ENCODE measurements at places on chromosomes 11 and 22. TPM values are rescaled to one million over a fixed set of nuclear protein-coding genes. Genes with fewer than 3 reads are reported as not detected.
A peak's percentile ranks its signal among the peaks of the same experiment; 100 is the strongest.

GRCh38 chr22:44192098-44192815 is 11.5 kb downstream of the PARVG start:
- no peak overlapping the region for H3K27ac ChIP-seq
- no peaks in the 10 kb centered on the region for H3K27me3 ChIP-seq
- DNase-seq, result peak; percentile 89
- H3K36me3 ChIP-seq, result no peaks in the 10 kb centered on the region
- H3K4me3 ChIP-seq, result no peak overlapping the region

DNA sequence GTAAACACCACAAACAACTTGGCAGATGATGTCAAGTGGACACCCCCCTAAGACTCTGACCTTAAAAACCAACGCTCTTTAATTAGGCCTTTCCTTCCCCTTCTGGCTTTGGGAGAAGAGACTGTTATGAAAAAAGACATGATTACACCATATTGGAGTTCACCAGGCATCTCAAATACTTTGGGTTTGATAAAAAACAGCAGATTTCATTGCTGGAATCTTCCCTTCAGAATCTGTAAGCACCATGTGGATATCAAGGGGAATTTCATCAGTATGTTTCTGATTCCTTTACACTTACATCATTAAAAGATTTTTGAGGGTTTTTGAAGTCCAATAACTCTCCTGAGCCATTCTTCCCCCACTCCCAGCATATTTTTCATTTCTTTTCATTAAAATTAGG is 85.6 kb downstream of the KIRREL3 start:
- H3K27ac ChIP-seq, result no peak overlapping the region
- no peaks in the 10 kb centered on the region for H3K4me1 ChIP-seq
- DNase-seq, result no peak
- H3K36me3 ChIP-seq, result no peaks in the 10 kb centered on the region
- no peaks in the 10 kb centered on the region for H3K27me3 ChIP-seq

DNA sequence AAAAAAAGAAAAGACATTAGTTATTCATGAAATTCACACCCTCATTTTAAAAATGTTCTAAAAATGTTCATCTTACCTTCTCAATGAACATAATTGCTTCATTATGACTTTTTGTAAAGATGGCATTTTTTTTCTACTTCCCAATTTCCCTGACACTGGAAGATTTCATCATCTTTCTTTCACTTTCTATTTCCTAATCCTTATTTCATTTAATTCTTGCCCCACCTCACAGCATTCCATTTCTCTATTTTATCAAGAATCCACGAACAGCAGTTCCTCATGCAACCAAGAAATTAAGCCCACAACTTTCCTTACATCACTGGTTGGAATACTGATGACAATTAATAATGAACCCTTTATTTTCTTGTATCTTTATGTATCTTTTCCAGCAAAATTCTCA is 1.9 kb downstream of the PATL1 start:
- H3K36me3 ChIP-seq, result peaks cover 41% of the 10 kb centered on the region
- peak overlapping the region; percentile 88 for H3K4me3 ChIP-seq
- no peaks in the 10 kb centered on the region for H3K27me3 ChIP-seq
- H3K27ac ChIP-seq, result no peak overlapping the region
- DNase-seq, result no peak
- peaks cover 3% of the 10 kb centered on the region for H3K4me1 ChIP-seq

DNA sequence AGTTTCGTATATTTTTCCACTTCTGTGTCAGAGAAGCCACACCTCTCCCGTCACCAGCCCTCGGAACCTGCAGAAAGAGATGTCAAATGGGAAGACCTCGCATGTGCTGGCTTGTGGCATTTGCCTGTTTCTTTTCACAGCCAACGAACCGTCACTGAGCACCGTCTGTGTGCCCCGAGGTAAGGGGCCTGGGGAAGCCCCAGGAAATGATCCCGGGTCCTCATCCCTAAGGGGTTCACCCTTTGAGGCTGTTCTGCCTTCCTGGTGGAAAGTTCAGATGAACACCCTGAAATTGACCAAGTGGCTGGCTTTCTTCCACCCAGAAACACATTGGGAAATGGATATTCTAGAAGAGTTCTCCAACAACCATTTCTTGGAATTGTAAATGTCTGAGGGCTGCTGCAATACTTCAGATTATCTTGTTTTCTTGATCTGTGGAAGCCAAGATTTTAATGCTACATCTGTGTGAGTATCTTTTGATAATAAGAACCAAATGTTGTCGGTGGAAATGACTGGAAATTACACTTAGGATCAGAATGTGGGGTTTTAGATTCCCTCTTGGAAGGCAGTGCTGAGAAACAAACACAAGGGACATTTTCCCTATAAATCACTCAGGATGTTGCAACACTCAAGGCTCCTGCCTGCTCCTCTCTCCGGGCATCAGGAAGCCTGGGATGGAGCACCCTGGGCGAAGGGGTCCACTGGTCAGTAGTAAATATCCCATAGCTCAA is 37.6 kb downstream of the RIBC2 start:
- H3K4me3 ChIP-seq, result no peak overlapping the region
- no peak overlapping the region for H3K27ac ChIP-seq
- no peaks in the 10 kb centered on the region for H3K27me3 ChIP-seq

Gene C11orf87
- 0.11 TPM for total RNA-seq

- DNase-seq, result no peak
- no peaks in the 10 kb centered on the region for H3K36me3 ChIP-seq
- H3K4me1 ChIP-seq, result peaks cover 5% of the 10 kb centered on the region
Measured at GRCh38 chr11:15258433-15259165, 143.9 kb downstream of the INSC start.

DNA sequence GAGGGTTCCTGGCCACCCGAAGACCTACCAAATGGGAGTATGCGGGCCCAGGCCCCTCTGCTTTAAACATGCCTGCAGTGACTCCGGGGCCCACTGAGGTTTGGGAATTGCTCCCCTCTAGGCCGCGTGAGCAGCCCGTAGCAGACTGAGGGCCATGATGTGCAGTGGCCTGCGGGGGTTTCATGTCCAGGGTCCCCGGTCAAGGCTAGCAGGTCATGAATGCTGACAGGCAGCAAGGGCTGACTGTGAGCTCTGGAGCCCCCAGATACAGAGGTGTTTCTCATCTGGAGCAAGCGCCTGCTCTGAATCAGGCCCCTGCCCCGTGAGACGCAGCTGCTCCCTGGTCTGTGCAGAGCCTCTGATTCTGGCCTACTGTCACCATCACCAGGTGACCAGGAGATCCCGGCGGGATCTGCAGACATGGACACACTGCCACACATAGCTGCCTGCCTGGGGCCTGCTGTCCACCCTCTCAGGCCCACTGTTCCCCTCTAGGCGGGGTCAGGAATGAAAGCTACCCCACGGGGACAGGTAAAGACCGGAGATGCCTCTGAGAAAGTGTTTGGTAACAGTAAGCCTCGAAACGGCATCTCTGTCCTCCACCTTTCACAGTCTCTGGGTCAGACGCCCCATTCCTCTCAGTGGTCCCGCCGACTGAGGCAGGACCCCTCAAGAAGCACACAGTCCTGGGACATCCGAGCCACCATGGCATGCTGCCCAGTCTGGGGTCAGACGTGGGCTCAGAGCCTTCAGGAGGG is 73.3 kb downstream of the PARVB start:
- H3K4me1 ChIP-seq, result no peaks in the 10 kb centered on the region
- no peak overlapping the region for H3K27ac ChIP-seq
- H3K27me3 ChIP-seq, result no peaks in the 10 kb centered on the region
- no peak for DNase-seq
- peaks cover 4% of the 10 kb centered on the region for H3K36me3 ChIP-seq
- no peak overlapping the region for H3K4me3 ChIP-seq

DNA sequence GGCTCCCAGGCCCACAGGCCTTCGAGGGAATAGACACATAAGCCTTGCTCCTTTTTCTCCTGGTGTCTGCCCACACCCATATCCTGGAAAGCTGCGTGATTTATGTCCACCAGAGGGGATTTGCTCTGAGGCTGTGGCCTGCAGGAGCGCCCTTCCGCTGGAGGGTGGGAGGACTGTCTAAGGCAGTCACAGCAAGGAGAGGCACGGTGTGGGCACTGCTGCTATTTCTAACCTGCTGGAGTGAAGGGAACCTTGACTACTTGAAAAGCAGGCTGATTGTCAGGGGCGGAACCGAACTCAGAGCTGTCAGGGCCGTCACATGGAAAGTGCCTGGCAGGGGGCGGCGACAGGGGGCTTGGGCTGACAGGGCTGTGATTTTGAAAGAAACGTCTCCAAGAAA is 3.7 kb downstream of the UPB1 start:
- no peak for DNase-seq
- no peak overlapping the region for H3K4me3 ChIP-seq
- 0 out of 2 replicates have a peak, but pooled peaks cover 4% of the 10 kb centered on the region for H3K36me3 ChIP-seq
- no peak overlapping the region for H3K27ac ChIP-seq

Gene APOA1
- 0.79 TPM for total RNA-seq

- H3K4me1 ChIP-seq, result no peaks in the 10 kb centered on the region
- H3K36me3 ChIP-seq, result no peaks in the 10 kb centered on the region
- no peak overlapping the region for H3K4me3 ChIP-seq
- H3K27me3 ChIP-seq, result no peaks in the 10 kb centered on the region
- DNase-seq, result no peak
Measured at GRCh38 chr11:91263496-91264365, 960.9 kb upstream of the FAT3 start.

DNA sequence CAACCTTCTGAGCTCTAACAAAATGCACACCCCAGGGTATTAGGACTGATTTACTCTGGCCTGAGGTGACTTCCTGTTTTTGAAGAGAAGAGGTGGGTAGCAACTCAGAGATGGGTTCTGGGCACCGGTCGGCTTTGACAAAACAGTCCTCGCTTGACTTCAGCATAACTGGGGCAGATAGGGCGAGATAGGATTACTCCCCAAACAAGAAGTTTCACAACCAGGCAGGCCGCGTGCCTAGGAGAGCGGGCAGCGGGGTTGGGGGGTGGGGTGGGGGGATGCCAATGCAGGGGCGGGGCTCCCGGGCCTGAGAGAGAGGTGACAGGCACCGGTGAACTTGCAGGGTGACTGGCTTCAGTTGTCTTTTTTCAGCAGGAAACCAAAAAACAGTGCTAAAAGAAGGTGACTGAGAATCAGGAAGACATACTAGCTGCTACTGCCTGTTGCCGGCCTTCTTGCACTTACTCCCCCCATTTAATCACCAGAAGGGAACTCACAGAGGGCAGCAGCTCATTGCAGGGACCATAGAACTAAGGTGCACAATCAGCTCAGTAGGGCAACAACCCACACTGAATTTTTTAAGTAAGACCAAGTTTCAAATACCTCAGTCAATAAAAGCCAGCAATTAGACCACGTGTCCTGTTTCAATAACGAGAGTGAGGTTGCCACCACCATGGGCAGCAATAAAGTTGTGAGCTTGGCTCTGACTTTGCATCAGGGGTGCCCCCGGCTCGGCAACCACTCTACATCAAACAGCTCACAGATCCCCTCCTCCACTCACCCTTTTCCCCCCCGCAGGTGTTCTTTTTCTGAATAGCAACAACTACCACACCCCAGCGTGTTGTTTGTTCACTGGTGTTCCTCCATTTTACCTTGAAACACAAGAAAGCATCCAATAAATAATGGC is 37.2 kb upstream of the ETS1 start:
- H3K4me3 ChIP-seq, result no peak overlapping the region
- H3K4me1 ChIP-seq, result peaks cover 2% of the 10 kb centered on the region
- no peaks in the 10 kb centered on the region for H3K36me3 ChIP-seq
- no peak overlapping the region for H3K27ac ChIP-seq
- DNase-seq, result no peak

DNA sequence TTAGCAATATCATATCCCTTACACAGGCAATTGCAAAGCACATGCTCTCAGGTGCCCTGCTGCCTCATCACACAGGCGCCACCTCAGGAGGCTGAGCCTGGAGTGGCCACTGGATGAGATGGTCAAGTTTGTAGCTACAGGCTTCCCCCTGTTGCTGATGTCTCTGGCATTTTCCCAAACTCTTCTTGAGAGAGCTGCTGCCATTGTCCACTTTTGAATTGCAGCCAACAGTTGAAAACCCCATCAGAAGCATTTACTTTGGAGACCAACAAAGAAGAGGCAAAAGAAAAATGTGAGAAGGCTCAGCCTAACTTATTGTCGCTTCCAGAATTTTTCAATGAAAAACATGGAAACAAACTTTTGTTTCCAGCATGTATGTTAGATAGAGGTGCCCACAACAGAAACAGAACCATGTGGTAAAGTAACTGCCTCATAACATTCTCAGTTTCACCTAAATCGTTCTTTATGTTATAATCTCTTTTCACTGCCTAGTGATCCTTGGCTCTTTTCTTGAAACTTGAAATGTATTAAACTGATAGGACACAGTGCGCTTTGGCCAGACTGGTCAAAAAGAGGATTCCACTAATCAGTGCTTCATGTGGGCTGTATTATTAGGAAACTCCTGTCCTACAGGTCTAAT is 47.6 kb upstream of the OR8B8 start:
- H3K36me3 ChIP-seq, result no peaks in the 10 kb centered on the region
- no peaks in the 10 kb centered on the region for H3K27me3 ChIP-seq
- H3K27ac ChIP-seq, result no peak overlapping the region
- H3K4me1 ChIP-seq, result no peaks in the 10 kb centered on the region
- H3K4me3 ChIP-seq, result no peak overlapping the region
- DNase-seq, result no peak

Gene APOL3
- 0.13 TPM for total RNA-seq

GRCh38 chr22:30457981-30458380 is 13.8 kb downstream of the SEC14L3 start:
- H3K4me1 ChIP-seq, result no peaks in the 10 kb centered on the region
- DNase-seq, result no peak
- H3K27me3 ChIP-seq, result no peaks in the 10 kb centered on the region
- H3K27ac ChIP-seq, result no peak overlapping the region
- H3K36me3 ChIP-seq, result no peaks in the 10 kb centered on the region
- no peak overlapping the region for H3K4me3 ChIP-seq

DNA sequence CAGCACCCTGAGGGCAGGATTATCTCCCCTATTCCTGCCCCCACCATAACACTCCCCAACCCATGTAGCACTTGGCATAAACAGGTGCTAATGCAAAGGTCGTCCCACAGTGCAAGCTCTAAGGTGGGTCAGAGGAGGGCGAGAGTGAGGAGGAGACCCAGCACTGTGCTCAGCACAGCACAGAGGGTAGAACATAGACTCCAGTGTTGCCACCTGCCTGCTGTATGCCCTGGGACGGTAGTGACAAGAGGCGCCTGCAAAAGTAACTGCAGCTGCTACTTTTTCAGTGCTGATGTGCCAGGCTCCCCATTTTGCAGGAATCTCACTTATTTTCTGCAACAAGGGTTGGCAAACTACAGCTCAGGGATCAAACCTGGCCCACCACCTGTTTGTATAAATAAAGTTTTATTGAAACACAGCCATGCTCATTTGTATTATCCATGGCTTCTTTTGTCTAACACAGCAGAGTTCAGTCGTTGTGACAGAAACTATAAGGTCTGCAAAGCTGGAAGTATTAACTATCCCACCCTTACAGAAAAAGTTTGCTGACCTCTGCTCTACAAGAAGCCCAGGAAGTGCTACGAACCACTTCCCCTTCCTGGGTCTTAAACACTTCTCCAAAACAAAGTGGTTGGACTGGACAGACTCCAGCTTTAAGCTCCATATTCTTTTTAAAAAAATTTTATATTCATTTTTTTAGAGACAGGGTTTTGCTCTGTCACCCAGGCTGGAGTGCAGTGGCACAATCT is 16.9 kb upstream of the CDC42BPG start:
- no peaks in the 10 kb centered on the region for H3K27me3 ChIP-seq
- H3K27ac ChIP-seq, result no peak overlapping the region
- H3K36me3 ChIP-seq, result no peaks in the 10 kb centered on the region

- H3K4me3 ChIP-seq, result no peak overlapping the region
- H3K36me3 ChIP-seq, result no peaks in the 10 kb centered on the region
- no peaks in the 10 kb centered on the region for H3K4me1 ChIP-seq
- no peaks in the 10 kb centered on the region for H3K27me3 ChIP-seq
- H3K27ac ChIP-seq, result no peak overlapping the region
Measured at GRCh38 chr11:110665689-110666465, 46.4 kb downstream of the ARHGAP20 start.

GRCh38 chr11:65498042-65498726 is 661 bp upstream of the MALAT1 start:
- DNase-seq, result no peak
- H3K4me1 ChIP-seq, result no peaks in the 10 kb centered on the region
- peak overlapping the region; percentile 100 for H3K27ac ChIP-seq
- H3K27me3 ChIP-seq, result no peaks in the 10 kb centered on the region
